Activated T-helper 2 cell treated with anti-CD3 and anti-CD28 coated beads, Interferon-gamma antibody, Interleukin-2, Interleukin-4, amounts not matched to agents 10 μg/mL and 5 μg/mL and 100 μg/mL, durations not matched to agents 14 hours and 24 hours and 36 hours (primary cell): ENCODE measurements at places on chromosomes 4 and X. TPM values are rescaled to one million over a fixed set of nuclear protein-coding genes. Genes with fewer than 3 reads are reported as not detected.

- peaks cover 55% of the 10 kb centered on the region for H3K27me3 ChIP-seq
- no peak overlapping the region for H3K4me3 ChIP-seq
- H3K36me3 ChIP-seq, result peaks cover 3% of the 10 kb centered on the region
- DNase-seq, result no peak
These were observed 10.2 kb downstream of the ARX start for GRCh38 chrX:25005382-25006185.

The SLC7A11 gene
- 0.92 and 1.8 TPM in 2 replicates for total RNA-seq

DNA sequence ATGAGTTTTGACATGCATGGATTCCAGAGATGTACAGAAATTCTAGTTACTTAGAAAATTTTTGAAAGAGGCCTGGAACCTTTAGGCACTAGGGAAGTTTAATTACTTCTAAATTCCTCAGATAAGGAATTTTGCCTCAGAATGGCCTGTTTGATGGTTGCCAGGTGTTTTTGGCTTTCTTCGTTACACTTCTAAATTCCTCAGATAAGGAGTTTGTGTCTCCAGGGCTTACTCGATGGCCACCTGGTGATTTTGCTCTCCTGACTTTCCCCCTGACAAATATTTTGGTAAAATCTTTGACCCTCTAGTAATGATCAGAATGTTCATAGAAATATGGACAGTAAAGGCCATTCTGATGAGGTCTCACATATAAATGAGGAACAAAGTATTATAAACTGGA, 64.3 kb downstream of the BEX3 start:
- no peaks in the 10 kb centered on the region for H3K27me3 ChIP-seq
- no peaks in the 10 kb centered on the region for H3K36me3 ChIP-seq
- no peak for DNase-seq
- no peak overlapping the region for H3K4me3 ChIP-seq
- H3K27ac ChIP-seq, result no peak overlapping the region

DNA sequence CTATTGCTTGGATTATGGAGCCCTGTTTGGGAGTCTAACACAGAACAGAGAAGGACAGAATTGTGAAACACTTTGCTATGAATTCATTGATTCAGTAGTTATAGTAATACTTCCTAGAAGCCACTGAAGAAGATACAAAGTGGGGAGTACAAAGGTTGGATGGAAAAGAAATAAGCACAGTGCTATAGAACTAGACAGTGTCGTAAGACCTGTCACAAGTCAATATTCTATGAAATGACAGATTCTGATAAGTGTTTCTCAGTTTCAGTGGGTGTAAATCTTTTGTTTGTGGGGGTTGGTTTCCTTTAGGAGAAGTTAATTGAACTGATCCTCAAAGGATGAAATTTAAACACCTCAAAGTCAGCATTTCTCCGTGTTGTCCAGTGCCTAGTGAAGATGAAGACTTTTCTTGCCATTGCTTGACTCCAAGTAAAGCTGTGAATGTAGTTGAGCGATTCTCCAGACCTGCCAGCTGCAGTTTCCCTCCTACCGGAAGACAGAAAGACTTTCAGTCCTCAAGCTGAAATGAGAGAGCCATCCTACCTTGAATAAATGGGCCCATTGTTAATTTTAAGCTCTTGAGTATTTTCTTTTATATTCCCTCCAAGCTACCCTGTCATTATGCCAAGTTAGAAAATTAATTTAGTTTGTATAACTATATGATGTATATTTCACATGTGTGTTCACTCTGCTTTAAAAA, 7.9 kb downstream of the PDLIM5 start:
- peaks cover 8% of the 10 kb centered on the region for H3K36me3 ChIP-seq
- DNase-seq, result no peak
- H3K27ac ChIP-seq, result no peak overlapping the region
- no peaks in the 10 kb centered on the region for H3K27me3 ChIP-seq
- no peak overlapping the region for H3K4me3 ChIP-seq
- peaks cover 12% of the 10 kb centered on the region for H3K4me1 ChIP-seq

The TSPAN5 gene
- total RNA-seq, result 21.1 and 24.4 TPM in 2 replicates

The TEX13D gene
- total RNA-seq, result 0.05 and 0.11 TPM in 2 replicates

DNA sequence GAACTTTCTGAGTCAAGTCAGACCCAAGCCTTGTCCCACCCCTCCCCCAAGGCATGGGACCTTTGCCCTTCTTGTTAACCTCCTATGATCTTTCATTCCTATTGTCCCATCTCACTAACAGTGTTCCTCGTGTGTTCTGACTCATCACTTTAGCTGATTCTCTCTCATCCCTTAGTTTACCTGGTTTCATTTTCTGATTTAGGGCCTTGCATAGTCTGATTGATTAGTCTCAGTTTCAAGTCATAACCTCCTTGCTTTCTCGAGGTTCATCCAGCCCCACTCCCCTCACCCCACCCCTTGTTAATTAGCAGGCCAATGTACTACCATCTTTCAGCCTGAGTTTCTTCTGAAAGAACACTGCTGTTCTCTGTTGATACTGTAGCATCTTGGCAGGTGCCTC, 517.4 kb downstream of the RPA4 start:
- no peaks in the 10 kb centered on the region for H3K27me3 ChIP-seq
- peak overlapping the region; percentile 80 for H3K27ac ChIP-seq
- no peaks in the 10 kb centered on the region for H3K36me3 ChIP-seq

GRCh38 chr4:97394653-97395052, 748.6 kb downstream of the STPG2 start:
- H3K36me3 ChIP-seq, result no peaks in the 10 kb centered on the region
- no peaks in the 10 kb centered on the region for H3K27me3 ChIP-seq
- H3K27ac ChIP-seq, result no peak overlapping the region
- no peak for DNase-seq
- H3K4me1 ChIP-seq, result no peaks in the 10 kb centered on the region
- H3K4me3 ChIP-seq, result no peak overlapping the region

DNA sequence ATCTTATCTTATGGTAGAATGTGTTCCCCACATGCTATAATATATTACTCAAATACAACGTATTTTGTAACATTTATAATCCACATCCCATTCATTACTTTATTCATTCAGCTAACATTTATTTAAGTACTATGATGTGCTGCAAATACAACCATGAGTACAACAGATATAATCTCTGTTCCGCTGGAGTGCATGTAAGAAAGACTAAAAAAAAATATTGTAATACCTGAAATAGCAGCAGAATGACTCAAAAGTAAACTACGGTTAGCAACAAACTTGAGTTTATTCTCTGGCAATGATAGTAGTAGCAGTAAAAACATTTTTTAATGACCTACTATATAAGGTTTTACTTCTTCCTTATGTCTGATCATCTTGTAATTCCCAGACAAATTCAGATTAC, 1776.3 kb downstream of the STIM2 start:
- DNase-seq, result no peak
- no peak overlapping the region for H3K4me3 ChIP-seq
- no peaks in the 10 kb centered on the region for H3K4me1 ChIP-seq
- H3K27ac ChIP-seq, result no peak overlapping the region
- H3K36me3 ChIP-seq, result no peaks in the 10 kb centered on the region

DNA sequence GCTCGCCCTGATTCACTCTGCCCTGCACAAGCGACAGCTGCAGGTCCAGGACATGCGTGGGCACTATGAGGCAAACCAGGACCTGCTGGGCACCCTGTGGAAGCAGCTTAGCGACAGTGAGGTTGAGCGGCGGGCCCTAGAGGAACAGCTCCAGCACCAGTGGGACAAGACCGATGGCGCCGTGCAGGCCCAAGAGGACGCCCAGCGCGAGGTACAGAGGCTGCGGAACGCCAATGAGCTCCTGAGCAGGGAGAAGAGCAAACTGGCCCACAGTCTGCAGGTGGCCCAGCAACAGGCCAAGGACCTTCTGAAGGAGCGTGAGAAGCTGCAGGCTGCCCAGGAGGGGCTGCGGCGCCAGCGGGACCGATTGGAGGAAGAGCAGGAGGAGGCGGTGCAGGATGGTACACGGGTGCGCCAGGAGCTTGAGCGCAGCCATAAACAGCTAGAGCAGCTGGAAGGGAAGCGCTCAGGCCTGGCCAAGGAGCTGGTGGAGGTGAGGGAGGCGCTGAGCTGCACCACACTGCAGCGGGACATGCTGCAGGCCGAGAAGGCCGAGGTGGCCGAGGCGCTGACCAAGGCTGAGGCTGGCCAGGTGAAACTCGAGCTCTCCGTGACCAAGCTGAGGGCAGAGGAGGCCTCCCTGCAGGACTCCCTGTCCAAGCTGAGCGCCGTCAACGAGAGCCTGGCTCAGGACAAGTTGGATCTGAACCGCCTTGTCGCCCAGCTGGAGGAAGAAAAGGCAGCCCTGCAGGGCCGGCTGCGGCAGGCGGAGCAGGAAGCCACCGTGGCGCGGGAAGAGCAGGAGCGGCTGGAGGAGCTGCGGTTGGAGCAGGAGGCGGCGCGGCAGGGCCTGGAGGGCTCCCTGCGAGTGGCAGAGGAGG, 12.8 kb downstream of the SMIM10L2A start:
- H3K4me3 ChIP-seq, result no peak overlapping the region
- H3K4me1 ChIP-seq, result peaks cover 10% of the 10 kb centered on the region
- no peak overlapping the region for H3K27ac ChIP-seq
- H3K36me3 ChIP-seq, result peaks cover 3% of the 10 kb centered on the region

DNA sequence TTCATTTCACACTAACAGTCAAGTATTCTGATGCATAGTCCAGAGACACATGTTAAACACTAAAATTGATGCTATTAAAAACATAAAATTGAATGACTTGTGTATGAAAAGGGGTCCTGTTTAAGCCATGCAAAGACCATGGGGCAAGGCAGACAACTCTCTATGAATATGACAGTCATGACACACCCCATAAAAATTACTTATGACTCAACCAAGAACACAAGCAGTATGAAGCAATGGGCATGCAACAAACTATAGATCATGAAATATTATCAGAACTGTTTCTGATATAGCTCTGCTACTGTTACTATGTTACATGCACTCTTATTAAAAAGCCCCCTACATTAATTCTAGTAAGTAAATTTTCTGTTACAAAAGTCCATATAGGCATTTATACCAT, 57.5 kb upstream of the ZCCHC13 start:
- no peak for DNase-seq
- no peaks in the 10 kb centered on the region for H3K4me1 ChIP-seq
- peaks cover 26% of the 10 kb centered on the region for H3K36me3 ChIP-seq
- H3K27ac ChIP-seq, result no peak overlapping the region
- H3K27me3 ChIP-seq, result no peaks in the 10 kb centered on the region
- H3K4me3 ChIP-seq, result no peak overlapping the region

DNA sequence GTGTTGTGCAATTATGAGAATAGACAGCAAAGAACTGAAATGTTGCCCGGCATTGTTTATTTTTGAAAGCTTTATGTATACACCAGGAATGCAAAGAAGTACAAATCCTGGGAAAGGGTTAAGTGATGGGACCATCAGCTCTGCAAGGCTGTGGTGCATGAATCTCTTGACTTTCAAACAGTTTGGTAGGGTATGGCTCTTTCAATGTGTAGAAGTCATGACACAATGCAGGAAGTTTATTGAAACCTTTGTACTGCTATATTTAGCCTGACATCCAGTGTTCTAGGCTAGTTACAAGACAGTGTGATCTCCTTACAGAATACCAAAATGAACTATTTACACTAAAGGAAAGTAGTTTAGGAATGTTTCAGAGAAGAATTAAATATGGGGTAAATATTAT, 206.8 kb upstream of the HAND2 start:
- H3K4me1 ChIP-seq, result no peaks in the 10 kb centered on the region
- no peaks in the 10 kb centered on the region for H3K36me3 ChIP-seq
- H3K27me3 ChIP-seq, result no peaks in the 10 kb centered on the region
- no peak overlapping the region for H3K27ac ChIP-seq
- DNase-seq, result no peak

DNA sequence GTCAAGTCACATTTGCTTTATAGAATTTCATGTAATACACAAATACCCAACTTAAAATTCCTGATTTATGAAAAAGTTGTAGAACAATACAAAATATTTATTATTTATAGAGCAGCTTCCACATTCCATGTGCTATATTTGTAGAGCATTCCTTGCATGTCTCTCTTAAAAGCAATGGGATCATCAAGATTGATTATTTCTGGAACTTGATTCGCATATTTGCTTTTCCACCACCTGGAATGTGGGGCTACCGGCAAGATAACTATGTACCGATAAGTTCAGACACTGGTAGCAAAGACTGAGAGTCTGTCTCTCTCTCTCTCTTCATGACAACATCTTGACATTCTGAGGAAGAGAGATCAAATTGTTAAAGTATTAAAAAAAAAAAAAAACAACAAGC, 59.3 kb downstream of the MAPK10 start:
- DNase-seq, result no peak
- H3K36me3 ChIP-seq, result no peaks in the 10 kb centered on the region
- H3K27ac ChIP-seq, result no peak overlapping the region
- H3K4me1 ChIP-seq, result no peaks in the 10 kb centered on the region
- H3K27me3 ChIP-seq, result no peaks in the 10 kb centered on the region

- no peak for DNase-seq
- no peaks in the 10 kb centered on the region for H3K27me3 ChIP-seq
- H3K36me3 ChIP-seq, result no peaks in the 10 kb centered on the region
- no peak overlapping the region for H3K4me3 ChIP-seq
- H3K27ac ChIP-seq, result no peak overlapping the region
These were observed 461.4 kb downstream of the NAF1 start for GRCh38 chr4:162705130-162705803.

- no peaks in the 10 kb centered on the region for H3K36me3 ChIP-seq
- H3K4me1 ChIP-seq, result no peaks in the 10 kb centered on the region
- H3K27ac ChIP-seq, result no peak overlapping the region
- no peak for DNase-seq
- H3K27me3 ChIP-seq, result no peaks in the 10 kb centered on the region
These were observed 27.9 kb upstream of the KIAA1210 start for GRCh38 chrX:119155416-119156035.

DNA sequence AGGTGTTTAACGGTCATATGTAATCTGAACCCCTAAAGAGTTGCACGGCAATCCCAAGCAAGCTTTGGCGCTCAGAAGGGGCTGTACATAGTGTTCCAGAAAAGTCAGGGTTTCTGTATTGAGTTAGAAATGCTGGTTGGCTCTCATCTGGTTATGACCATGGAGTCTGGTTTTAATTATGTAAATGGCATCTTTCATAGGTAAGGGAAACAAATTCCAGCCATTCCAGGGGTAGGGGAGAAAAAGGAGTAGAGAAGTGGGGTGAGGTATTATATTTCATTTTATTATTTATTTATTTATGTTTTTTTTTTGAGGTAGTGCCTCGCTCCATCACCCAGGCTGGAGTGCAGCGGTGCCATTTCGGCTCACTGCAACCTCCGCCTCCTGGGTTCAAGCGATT, 15.9 kb downstream of the KLF3 start:
- peaks cover 12% of the 10 kb centered on the region for H3K27me3 ChIP-seq
- H3K36me3 ChIP-seq, result no peaks in the 10 kb centered on the region
- no peak overlapping the region for H3K4me3 ChIP-seq
- H3K4me1 ChIP-seq, result peaks cover 9% of the 10 kb centered on the region
- no peak for DNase-seq

DNA sequence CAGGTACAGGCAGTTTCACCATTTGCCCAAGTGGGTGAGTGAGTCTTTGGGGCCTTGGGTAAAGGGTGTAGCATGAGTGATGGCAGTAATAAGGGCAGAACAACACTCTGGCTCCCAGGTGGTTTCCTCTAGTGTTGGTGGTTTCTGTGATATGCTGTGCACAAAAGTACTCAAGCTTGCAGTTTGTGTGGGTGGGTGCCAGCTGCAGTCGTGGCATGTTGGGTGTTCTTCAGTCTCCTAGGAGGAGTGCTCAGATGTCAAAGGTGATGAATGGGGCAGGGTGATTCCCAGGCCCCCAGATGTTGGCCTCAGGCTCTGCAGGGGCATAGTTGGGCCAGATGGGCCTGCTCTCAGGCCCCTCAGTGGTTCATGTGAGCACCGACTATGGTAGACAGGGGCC, 166.1 kb upstream of the KLF8 start:
- no peaks in the 10 kb centered on the region for H3K4me1 ChIP-seq
- no peak for DNase-seq
- no peak overlapping the region for H3K27ac ChIP-seq
